Caudate nucleus (tissue), 63 donors: ENCODE measurements at places on chromosomes 1 and 21.

DNA sequence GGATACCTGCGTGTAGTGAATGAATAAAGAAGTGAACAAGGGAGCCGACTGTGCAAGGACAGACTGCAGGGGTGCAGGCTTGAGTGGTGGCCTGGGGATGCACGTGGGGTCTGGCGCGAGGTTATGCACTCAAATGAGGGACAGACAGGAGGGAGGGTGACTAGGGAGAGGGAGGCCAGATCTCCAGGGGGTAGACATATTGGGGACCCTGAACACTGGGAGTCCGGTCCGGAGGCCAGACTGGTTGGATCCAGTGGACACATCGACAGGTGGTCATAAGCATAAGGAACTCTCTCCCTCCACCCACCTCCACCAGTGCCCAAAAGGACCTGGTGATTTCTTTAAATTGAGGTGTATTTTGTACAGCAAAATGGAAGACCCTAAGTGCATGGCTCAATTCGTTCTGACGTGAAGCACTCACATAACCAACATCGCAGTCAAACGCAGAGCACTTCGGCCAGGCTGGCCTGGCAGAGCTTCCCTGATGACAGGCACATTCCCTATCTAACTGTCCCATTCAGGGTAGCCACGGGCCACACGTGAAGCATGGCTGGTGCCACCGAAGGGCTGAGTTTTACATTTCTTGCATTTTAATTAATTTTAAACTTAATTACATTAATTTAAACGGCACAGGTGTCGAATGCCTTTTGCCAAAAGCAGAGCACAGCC, 14.0 kb downstream of the WNT3A start:
- DNase-seq = no peak

- DNase-seq = no peak
These were observed 49.3 kb downstream of the ADAMTS1 start for GRCh38 chr21:26795866-26796329.

GRCh38 chr21:31599013-31599412, 60.5 kb upstream of the SOD1 start:
- DNase-seq = no peak

DNA sequence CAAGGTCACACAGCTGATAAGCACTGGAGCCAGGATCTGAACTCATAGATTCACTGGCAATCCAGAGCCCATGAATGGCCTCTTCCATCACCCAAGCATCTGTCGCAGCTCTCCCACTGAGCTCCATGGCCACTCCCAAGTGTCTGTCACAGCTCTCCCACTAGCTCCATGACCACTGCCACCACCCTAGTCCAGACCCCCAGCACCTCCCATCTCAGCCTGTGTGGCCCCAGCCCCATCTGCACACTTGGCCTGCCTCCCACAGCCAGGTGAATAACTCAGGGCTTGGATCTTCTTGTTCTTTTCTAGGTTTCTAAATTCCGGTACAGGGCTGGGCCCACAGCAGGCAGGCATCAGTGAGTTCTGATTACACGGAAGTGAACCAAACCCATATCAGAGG, 76.0 kb downstream of the GLIS1 start:
- no peak for DNase-seq
